Melanocyte of skin (primary cell): ENCODE measurements at places on chromosomes 3 and 15. TPM values are rescaled to one million over a fixed set of nuclear protein-coding genes. Genes with fewer than 3 reads are reported as not detected.

Gene PRICKLE2
- 13.0 and 13.1 TPM in 2 replicates for total RNA-seq

Gene CD80
- not detected in 2 replicates for total RNA-seq

Gene CLEC3B
- 1.1 TPM in 1 of 2 replicates, not detected in the other for total RNA-seq

Gene PPP1R14D
- not detected in 2 replicates for total RNA-seq

Gene SERINC4
- not detected in 2 replicates for total RNA-seq

Gene PTH1R
- 0.31 and 0.33 TPM in 2 replicates for total RNA-seq

Gene THAP10
- 1.0 and 1.5 TPM in 2 replicates for total RNA-seq

Gene PAQR5
- 0.73 TPM in 1 of 2 replicates, not detected in the other for total RNA-seq
